ENCODE measurements at places on chromosomes 6 and 20.

DNA sequence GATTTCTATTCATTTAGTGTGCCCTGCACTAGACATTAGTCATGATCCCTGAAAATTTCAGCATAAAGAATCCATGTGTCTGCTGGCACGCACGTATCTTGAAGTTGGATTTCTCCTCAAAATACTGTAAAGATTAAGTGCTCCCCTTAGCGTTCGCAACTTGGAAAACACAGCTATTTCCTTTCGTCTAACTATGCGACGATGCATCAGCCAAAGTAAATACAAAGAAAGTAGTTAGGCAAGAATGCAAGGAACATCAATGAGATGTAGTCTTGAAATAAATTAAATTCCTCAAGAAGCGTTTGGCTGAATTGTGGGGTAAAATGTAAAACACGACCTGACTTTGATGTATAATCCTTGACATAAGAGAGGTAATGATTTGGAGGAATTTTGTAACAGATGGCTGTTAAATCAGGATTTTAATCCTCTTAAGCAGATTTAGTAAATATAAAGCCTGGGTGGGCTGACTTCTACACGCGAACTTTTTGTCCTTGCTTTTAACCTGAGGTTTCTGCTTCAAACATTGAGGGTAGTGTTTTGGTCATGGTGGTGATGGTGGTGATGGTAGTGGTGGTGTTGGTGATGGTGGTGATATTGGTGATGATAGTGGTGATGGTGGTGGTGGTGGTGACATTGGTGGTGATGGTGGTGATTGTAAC, 88.2 kb downstream of the FOXF2 start:
- no peak for DNase-seq

- peak; percentile 13 for DNase-seq
Observed at GRCh38 chr6:116616737-116617053, 416 bp downstream of the RSPH4A start.

GRCh38 chr6:17415321-17415720, 21.9 kb downstream of the CAP2 start:
- DNase-seq: no peak

DNA sequence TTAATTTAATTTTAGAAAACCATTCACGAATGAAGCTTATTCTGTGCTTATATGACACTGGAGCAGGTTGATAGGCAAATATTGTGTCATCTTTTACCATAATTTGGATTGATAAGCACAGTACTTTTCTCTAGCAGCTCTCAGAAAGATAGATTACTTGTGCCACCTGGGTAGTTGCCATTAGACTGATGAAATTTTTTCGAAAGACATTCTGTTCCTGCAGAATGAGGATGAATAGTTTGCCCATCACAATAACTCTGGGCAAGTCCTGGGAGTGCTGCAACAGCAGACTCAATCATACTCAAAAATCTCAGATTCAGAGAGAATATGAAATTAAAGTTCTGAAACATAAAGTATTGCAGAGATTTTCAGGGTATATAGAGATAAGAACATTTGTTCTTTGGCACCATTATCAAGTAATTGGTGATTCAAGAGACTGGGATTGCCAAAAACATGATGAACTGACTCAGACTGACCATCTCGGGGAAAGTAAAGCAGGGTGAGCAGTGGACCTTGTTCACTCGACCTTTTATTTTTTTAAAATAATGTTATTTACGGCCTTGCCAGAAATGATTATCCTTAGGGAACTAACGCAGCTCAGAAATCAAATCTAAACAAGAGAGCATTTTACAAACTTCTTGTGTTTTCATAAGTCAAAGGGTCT, 65.8 kb upstream of the PTCHD4 start:
- no peak for DNase-seq

DNA sequence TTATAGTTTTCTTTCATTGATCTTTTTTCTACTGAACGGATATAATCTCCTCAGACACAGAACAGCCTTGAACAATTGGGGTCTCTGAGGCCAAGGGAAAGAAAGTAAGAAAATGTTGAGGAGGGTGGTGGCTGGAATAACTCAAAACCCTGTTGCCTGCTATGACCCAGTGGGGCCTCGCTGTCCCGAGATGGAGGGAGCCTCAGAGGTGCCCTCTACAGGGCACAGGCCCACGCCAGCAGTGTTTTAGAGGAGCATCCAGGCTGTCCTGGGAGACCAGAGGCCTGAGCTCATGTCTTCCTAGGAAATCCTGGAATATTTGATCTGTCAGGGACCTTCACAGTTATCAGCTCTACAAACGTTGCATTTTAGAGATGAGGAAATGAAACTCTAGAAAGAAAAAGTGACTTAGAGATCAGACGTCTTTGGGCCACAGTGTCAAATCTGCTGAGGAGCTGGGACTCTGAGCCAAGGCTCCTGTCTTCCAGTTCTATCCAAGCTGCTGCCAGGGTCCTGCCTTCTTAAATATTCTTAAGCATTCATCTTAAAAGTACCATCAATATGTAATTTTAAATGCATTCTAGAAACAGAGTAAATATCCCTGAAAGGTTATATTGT, 26.3 kb downstream of the ALDH5A1 start:
- peak; percentile 69 for DNase-seq

GRCh38 chr6:9140951-9141460, 705.7 kb upstream of the SLC35B3 start:
- DNase-seq: no peak

GRCh38 chr20:63734946-63735858, 1.3 kb upstream of the LIME1 start:
- no peak for DNase-seq

DNA sequence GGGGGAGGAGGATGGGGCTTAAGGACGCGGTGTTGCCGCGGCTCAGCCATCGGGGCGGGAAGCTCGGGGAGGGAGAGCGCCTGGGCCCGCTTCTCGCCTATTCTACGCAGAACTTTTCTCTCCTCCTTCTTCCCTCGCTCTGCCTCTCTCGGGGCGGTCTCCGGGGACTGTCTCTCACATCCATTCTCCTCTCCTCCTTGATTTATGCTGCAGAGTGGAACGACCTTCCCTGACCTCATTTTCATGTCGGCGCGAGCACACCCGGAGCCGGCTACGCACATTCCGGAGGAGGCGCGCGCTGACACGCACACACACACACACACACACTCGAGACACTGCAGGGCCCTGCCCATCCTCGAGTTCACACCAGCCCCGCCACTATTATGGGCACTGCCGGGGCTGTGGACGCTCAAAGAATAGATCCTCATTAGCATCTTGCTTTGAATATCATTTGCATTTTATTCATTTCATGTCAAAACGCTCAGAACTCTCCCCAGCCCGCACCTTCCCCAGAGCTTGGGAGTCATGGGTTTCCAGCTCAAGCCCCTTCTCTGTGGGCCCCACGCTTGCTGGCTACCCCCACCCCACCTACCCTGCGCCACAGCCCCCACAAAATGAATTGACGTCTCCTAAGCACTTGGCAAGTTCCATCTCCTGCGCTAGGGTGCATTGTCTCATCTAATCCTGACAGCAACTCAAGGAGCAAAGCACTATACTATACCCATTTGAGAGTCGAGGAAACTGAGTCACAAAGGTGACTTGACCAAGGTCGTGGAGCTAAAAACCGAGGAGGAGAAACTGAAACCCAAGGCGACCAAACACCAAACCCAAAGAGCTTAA, 36.8 kb downstream of the NCR2 start:
- DNase-seq: no peak

GRCh38 chr6:105994118-105994590, 92.0 kb upstream of the PRDM1 start:
- no peak for DNase-seq

DNA sequence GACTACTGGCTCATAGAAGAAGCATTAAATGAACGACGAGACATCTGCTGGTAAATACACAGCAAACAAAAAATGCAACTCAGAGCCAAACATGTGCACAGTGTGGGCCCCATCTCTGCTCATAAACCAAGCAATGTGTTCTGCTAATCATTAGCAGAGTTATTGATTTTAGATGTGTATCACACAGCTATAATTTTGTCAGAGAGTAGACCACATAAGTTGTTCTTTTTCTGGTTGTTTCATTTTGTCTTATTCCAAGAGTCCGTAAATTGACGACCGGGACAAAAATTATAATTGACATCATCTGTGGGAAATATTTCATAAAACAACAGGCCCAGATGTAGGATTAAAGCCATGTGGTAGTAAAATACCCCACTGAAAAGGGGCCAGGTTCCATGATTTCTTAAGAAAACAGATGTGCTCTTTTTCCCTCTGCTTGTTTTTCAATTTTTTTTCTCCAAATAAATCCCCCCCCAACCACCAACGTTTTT, 423.6 kb downstream of the HAO1 start:
- DNase-seq: no peak

DNA sequence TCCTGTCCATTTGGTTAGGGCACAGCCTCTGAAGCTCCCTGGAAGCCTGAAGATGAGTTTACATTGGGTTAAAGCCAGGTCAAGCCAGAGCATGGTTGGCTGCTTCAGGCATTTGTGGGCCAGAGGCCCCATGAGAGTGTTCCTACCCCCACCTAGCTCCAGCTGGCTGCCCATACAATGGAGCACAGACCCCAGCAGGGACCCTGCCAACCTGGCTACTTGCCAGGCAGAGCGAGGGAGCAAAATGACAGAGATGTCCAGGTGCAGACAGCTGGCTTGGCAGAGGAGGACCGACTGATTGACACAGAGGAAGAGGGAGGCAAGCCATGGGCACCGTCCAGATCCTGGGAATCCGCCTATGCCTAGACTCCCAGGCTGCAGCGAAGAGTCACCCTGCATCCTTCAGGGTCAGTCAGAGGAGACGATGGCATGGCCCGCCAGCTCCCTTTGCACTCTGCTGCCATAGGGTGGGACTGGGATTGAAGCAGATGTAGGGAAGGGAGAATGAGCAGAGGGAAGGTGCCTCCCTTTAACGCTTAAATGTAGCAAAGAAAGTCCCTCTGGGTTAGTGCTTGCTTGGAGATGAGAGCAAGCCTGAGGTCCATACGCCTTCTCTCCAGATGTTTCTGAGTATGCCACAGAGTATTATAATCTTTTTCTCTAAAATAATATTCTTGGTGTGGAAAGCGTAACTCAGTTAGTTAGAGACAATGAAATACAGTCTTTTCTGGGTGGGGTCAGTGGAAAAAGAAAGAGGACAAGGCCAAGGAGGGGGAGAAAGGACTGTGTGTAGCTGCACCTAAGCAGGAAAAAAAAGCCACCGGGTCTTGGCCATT, 77.6 kb upstream of the FYN start:
- DNase-seq: no peak

GRCh38 chr6:34645627-34646026, 50.9 kb downstream of the ILRUN start:
- DNase-seq: no peak

GRCh38 chr20:13342469-13343242, 121.6 kb downstream of the ISM1 start:
- no peak for DNase-seq

DNA sequence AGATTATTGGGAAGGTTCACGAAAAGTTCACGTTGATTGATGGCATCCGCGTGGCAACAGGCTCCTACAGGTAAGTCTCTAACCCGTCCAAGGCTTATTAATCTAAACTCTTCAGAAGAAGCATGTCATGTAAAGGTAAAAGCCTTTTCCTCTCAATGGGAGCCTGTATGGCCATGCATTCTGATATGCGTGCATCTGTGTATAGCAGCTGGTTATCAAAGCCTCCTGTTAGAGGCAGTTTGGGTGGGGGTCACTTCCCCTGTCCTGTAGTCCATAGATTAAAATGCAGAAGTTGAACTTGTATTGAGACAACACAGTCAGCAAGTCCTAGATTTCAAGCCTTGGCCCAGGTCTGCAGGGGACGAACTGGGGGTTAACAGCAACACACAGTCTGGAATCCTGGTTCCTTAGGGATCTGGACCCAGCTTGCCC, 14.2 kb upstream of the DHX35 start:
- DNase-seq: no peak

DNA sequence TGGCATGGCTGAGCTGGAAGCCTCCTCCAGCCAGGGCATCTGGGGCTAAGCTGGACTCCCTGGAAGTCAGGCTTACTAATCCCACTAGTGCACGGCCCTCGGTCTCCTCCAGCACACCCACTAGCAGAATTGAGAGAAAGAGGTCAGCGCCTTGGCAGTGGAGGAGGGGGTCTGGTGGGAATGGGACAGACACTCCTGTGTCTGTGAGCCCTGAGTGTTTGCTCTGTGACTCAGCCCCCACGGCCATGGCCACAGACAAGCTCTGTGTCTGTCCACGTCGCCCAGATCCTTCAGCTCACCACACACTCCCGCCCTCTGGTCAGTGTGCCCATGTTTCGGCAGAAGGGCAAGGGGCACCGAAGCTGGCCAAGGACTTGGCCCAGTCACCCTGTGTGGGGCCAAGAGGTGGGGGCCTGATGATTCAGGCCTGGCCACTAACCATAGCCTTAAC, 8.8 kb downstream of the MDFI start:
- no peak for DNase-seq

GRCh38 chr6:12923644-12924235, 207.2 kb downstream of the PHACTR1 start:
- peak; percentile 12 for DNase-seq

GRCh38 chr20:5220321-5221060, 93.7 kb downstream of the CDS2 start:
- no peak for DNase-seq

DNA sequence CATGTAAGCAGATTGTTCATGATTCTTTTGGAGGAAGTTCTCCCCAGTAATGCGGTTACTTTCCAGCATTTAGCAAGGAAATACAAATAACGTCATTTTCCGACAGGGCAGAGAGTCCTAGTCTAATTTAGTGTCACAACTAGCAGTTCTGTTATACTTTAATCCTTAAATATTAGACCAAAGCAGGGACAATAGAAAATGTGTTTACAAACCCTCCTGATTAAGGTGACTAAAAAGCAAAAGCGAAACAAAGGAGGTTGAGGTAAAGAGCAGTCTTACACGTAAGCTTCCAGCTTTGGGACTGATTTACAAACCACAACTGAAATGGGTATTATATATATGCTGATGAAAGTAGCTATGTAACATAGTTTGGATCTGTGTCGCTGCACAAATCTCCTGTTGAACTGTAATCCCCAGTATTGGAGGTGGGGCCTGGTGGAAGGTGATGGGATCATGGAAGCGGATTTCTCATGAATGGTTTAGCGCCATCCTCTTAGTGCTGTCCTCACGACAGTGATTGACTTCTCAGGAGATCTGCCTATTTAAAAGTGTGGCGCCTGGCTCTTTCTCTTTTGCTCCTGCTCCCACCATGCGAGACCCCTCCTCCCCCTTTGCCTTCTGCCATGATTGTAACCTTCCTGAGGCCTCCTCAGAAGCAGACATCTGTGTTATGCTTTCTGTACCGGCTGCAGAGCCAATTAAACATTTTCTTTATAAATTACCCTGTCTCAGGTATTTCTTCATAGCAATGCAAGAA, 81.9 kb downstream of the PLCB1 start:
- DNase-seq: no peak

- peak; percentile 42 for DNase-seq
Observed at GRCh38 chr6:132300323-132300949, 100.8 kb downstream of the MOXD1 start.

- DNase-seq: peak; percentile 58
Observed at GRCh38 chr6:56335726-56336125, 88.3 kb upstream of the COL21A1 start.

DNA sequence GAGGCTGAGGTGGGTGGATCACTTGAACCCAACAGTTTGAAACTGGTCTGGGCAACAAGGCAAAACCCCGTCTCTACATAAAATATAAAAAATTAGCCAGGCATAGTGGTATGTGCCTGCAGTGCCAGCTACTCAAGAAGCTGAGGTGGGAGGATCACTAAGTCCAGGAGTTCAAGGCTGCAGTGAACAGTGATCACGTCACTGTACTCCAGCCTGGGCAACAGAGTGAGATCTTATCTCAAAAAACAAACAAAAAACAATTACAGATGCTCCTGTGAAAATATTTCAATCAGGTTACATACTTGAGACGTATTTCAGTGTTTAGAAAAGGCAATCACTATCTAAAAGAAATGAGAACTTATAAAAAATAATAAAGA, 33.8 kb downstream of the RANBP9 start:
- no peak for DNase-seq
